Mucosa of descending colon (tissue), 3 donors: ENCODE measurements at places on chromosomes 5 and 9. TPM values are rescaled to one million over a fixed set of nuclear protein-coding genes. Genes with fewer than 3 reads are reported as not detected.

The TMEM174 gene
- not detected for total RNA-seq

GRCh38 chr9:79257228-79257781 is 314.5 kb upstream of the TLE4 start:
- peak; percentile 25 for DNase-seq

- no peak for DNase-seq
Observed at GRCh38 chr9:134781591-134782302, 98.9 kb upstream of the FCN2 start.

The AJM1 gene
- total RNA-seq = 21.6 TPM

The TTC39B gene
- 48.0 TPM for total RNA-seq

- no peak for DNase-seq
Observed at GRCh38 chr5:126199467-126199866, 223.7 kb upstream of the GRAMD2B start.

- no peak for DNase-seq
Observed at GRCh38 chr5:1719860-1720259, 79.8 kb downstream of the MRPL36 start.

DNA sequence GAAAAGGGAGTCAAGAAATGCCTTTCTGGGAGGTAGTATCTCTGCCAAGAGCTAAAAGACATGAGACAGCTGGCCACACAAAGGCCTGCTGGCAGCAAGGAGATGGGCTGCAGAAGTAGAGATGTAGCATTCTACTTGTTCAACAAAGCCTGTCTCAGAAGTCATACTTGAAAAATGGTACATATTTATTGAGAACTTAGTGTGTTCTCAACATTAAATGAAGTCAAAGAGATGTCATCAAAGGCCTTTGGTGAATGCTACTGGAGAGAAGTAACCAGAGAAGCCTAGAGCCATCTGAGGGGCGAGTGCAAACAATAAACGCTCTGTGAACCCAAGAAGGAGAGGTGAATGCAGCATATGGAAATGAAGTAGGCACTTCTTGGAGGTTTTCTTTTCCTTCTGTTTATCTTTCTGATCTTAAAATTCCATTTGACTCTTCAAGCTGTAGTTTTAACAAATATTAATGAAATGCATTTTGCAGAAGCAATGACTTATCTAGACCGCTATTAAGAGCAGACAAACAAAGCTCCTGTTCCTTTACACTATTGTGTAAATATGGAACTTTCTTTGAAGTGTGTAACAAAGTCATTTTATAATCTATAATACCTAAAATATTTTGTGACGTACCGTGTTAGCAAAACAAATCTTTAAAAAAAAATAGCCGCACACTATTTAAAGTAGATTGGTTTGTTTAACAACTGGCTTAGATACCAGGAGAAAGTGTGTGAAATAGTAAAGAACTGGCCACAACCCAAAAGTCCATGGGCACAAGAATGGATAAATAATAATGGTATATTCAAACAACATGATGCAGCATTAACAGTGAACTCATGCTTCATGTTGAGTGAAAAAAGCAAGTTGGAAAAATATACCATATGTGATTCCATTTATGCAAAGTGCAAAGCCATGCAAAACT is 70.2 kb downstream of the ZNF608 start:
- no peak for DNase-seq

GRCh38 chr9:37967014-37967760 is 63.3 kb upstream of the SLC25A51 start:
- DNase-seq = no peak
